ENCODE measurements at places on chromosomes 4 and X. TPM values are rescaled to one million over a fixed set of nuclear protein-coding genes. Genes with fewer than 3 reads are reported as not detected.
A peak's percentile ranks its signal among the peaks of the same experiment; 100 is the strongest.

DNA sequence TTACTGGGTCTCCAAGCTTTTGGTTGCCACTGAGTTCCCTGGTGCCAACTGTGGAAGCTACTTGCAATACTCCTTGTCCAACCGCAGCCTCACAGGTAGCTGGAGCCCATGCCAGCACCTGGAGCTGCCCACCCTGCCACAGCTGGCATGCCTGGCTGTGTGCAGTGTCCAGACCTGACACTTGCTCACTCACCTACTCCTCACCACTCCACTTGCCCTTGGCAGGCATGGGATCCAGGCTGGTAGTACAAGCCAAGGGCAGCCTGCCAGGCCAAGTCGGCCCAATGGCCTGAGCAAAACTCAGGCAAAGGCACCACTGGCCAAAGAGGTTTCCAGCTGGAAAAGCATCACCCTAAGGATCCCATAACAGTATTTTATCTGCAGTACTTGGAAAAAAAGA, 246.3 kb downstream of the PDGFC start:
- DNase-seq, result no peak

DNA sequence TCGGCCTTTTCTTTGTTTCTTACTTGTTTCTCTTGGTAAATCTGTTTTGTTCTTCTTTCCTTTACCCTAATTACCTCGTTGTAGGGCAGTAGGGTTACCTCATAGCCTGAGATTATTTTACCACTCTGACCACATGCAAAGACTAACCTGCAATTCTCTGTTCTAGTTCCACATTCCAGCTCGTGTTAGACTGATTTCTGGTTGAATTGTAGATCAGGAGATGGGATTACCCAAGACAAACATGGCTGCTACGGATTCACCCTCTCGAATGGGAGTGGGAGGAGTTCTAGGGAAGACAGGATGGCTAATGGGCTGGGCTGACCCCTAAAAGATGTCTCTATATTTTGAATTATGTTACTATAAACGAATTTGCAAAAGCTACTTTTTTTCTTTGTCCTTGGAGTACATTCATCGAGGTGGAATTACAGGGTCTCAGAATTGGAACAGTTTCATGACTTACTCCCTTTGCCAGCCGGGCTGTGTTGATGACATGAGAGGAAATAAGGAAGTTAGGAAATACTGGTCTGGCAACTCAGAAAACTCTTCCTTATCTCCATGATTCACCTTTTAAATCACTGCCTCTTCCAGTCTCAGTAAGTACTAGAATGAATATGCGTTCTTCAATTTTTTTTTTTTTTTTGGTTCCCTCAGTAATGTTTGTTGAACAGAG, 36.7 kb upstream of the FBXW7 start:
- no peak for DNase-seq

DNA sequence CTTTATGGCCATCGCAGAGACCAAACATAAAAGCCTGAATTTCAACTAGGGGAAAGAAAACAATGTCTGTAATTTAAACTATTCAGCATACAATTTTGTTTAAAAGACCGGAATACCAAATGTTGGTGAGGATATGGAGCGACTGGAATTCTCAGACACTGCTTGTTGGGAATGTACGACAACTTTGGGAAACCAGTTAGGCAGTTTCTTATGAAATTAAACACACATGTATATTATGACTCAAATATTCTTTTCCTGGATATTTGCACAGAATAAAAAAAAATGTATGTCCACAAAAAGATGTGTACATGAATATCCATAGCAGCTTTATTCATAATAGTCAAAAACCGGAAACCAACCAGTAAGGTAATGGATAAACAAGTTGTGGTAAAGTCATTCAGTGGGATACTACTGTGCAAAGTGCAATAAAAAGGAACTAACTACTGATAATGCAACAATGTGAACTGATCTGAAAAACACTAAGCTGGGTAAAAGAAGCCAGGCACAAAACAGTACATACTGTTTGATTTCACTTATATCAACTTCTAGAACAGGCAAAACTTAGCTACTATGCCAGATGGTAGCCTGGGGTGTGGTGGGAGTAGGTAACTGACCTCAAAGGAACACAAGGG, 152.7 kb upstream of the FTHL17 start:
- no peak for DNase-seq

- DNase-seq, result no peak
Observed at GRCh38 chrX:39133971-39134370, 332.7 kb downstream of the MID1IP1 start.

DNA sequence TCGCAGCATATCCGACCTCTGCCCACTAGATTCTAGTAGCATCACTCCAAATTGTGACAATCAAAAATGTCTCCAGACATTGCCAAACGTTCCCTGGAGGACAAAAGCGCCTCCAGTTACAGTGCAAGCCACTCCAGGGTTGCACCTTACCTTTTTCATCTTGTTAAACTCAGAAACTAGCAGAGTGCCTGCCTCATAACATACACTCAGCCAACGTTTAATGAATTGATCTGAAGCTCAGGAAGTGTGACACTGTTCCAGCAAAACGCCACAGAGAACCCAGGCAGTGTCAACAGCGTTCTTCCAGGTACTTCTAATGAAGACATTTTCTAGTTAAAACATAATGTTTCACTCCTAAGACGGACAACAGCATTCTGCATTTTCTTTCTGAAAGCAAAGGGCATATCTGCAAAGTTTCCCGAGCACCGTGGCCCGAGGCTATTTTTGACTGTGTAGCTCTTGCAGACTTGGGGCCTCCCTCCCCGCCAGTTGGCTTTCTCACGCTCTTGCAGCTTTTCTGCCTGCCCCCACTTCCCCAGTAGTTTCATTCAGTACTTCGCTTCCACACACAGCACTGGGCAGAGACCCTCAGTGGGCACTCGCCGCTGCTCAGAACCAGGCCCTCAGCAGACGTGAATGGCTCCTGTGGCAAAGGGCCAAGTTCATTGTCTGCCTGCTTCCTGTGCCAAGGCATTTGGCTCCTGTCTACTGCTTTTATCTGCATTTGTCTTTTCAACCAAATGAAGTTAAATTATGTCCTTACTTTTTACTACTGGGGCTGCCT, 133.4 kb upstream of the TTC29 start:
- no peak for DNase-seq

DNA sequence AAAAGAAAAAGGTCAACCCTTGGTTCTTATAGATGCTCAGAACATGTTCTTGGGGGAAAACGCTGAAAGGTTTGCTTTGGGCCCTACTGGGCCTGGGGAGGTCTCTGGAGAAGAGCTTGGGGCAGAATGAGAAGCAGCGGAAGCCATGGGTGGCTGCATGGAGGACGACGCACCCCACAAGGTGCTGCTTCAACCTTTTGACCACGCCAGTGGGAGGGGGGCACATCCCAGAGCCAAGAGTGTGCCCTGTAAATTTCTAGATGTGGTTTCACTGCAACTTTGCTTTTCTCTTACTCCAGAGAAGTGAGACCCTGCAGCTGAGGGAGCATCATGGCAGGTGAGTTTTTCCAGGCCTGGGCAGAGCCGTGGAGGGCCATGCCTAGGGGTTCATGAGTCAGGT, 3.2 kb downstream of the PRRG3 start:
- DNase-seq, result no peak

DNA sequence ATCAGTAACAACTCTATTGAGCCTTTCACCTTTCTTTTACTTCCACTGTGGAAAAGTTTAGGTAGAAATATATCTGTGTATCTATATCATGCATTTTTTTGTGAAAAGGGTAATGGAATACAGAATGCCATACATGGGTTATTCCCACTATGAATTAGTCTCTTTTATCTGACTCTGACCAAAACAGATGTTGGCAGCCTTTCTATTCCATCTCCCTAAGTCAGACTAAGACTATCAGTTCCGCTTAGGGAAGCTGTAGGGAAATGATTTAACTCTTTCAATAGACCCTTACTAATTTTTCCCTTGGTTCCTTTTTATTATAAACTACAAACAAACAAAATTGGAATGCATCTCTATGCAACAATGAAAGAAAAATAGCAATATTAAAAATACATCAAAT, 92.3 kb upstream of the LEF1 start:
- DNase-seq, result no peak

- peak; percentile 18 for DNase-seq
Observed at GRCh38 chrX:37745354-37745753, 34.5 kb upstream of the CYBB start.

- DNase-seq, result no peak
Observed at GRCh38 chr4:113433536-113434246, 327.8 kb downstream of the CAMK2D start.

GRCh38 chr4:173218411-173219125, 50.0 kb downstream of the GALNT7 start:
- peak; percentile 16 for DNase-seq

The TECRL gene
- not detected for polyA plus RNA-seq

The POU4F2 gene
- not detected for polyA plus RNA-seq

The SASH3 gene
- polyA plus RNA-seq, result not detected

The F11 gene
- not detected for polyA plus RNA-seq

The ZBED1 gene
- 25.6 TPM for polyA plus RNA-seq
